ENCODE measurements at places on chromosomes 7 and 10.
A peak's percentile ranks its signal among the peaks of the same experiment; 100 is the strongest.

GRCh38 chr7:139667377-139667776, 110.4 kb downstream of the HIPK2 start:
- H3K36me3 ChIP-seq: peaks cover 12% of the 10 kb centered on the region
- H3K27ac ChIP-seq: no peak overlapping the region
- H3K4me3 ChIP-seq: no peak overlapping the region
- peaks cover 36% of the 10 kb centered on the region for H3K4me1 ChIP-seq
- no peak for DNase-seq

DNA sequence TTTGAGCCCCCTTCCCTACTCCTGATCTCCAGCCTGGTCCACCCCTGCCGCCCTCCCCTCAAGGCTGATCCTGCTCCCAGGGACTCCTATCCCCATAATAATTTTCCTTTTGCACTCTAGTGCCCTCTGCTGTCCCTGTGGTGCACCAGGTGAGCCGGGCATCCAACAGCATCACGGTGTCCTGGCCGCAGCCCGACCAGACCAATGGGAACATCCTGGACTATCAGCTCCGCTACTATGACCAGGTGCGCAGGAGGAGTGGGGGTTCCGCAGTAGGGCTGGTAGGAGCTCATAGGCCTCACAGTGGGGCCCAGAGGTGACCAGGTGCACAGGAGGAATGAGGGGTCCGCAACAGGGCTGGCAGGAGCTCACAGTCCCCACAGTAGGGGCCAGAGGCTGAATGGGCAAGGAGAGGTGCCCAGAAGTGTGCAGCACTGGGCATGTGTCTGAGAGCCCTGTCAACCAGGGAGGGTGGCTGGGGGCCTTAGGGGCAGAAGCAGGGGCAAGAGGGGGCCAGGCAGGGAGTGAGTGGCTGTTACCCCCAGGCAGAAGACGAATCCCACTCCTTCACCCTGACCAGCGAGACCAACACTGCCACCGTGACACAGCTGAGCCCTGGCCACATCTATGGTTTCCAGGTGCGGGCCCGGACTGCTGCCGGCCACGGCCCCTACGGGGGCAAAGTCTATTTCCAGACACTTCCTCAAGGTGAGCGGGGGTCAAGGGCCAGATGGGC, 11.7 kb downstream of the EPHB6 start:
- no peaks in the 10 kb centered on the region for H3K4me1 ChIP-seq
- no peak overlapping the region for H3K27ac ChIP-seq
- peaks cover 10% of the 10 kb centered on the region for H3K36me3 ChIP-seq
- no peak overlapping the region for H3K4me3 ChIP-seq
- DNase-seq: peak; percentile 43
- H3K27me3 ChIP-seq: no peaks in the 10 kb centered on the region

GRCh38 chr7:47581804-47582763, at the start of gene TNS3:
Gene TNS3, minus strand, starts transcription at chr7:47582111. Its CDS starts 142,475 bp downstream, at chr7:47439636.
- H3K36me3 ChIP-seq: peaks cover 2% of the 10 kb centered on the region
- DNase-seq: peak; percentile 60
- peak within 1 kb of the TSS; percentile 96 for H3K27ac ChIP-seq
- H3K4me1 ChIP-seq: peaks cover 38% of the 10 kb centered on the region

DNA sequence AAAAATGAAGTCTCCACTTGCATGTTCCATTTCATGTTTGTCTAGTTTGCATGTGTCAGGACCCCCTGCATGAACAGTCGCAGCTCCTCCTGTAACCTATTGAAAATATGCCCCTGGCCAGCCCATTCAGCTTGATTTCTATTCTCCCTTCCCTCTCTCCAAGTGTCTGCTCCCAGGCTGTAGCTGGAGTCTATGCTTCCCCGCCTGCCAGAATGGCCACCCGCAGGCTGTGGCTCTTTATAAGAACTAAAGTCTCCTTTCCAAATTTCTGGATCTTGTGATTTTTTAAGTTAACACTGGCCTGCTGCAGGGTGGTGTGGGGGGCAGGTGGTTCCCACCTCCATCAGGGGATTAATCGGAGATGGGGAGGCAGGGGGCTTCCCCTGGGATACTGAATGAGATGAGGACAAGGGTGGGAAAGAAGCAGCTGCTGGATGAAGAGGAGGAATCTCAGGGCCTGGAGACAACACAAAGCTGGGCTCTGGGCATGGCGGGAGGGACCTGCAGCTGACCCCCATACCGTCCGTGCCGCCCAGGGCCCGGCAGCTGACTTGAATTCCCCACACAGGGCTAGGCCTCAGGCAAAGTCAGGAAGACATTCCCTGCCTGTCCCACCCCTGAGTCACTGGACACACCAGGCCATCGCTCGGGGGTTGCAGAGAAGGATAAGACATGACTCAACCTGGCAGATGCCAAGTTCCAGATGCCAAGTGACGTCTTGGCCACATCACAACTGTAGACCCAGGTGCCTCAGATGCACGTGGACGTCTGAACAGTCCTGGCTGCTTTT, 399.5 kb upstream of the FOXK1 start:
- no peaks in the 10 kb centered on the region for H3K36me3 ChIP-seq
- no peak overlapping the region for H3K4me3 ChIP-seq
- no peak for DNase-seq
- no peak overlapping the region for H3K27ac ChIP-seq

GRCh38 chr10:82353381-82353780, 478.4 kb downstream of the NRG3 start:
- no peaks in the 10 kb centered on the region for H3K4me1 ChIP-seq
- no peak overlapping the region for H3K4me3 ChIP-seq
- no peak for DNase-seq
- H3K27ac ChIP-seq: no peak overlapping the region
- no peaks in the 10 kb centered on the region for H3K27me3 ChIP-seq

DNA sequence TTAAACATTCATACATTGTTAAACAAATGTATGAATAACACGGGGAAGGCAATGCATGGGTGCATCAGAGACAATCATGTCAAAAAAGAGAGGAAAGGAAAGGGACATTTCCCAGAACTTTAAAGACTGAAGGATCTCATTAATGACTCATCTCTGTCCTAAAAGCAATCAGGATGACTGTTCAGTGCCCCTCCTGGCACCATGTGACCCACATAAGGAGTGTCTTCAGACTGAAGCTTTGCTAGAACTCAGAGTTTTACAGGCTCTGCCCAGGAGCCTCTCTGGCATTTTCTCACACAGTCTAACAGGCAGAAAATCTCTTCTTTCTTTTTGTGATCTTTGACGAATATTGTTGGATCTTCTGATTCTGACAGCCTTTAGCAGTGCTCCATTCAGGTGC, 315.3 kb downstream of the OTUD1 start:
- no peak overlapping the region for H3K4me3 ChIP-seq
- no peak for DNase-seq

DNA sequence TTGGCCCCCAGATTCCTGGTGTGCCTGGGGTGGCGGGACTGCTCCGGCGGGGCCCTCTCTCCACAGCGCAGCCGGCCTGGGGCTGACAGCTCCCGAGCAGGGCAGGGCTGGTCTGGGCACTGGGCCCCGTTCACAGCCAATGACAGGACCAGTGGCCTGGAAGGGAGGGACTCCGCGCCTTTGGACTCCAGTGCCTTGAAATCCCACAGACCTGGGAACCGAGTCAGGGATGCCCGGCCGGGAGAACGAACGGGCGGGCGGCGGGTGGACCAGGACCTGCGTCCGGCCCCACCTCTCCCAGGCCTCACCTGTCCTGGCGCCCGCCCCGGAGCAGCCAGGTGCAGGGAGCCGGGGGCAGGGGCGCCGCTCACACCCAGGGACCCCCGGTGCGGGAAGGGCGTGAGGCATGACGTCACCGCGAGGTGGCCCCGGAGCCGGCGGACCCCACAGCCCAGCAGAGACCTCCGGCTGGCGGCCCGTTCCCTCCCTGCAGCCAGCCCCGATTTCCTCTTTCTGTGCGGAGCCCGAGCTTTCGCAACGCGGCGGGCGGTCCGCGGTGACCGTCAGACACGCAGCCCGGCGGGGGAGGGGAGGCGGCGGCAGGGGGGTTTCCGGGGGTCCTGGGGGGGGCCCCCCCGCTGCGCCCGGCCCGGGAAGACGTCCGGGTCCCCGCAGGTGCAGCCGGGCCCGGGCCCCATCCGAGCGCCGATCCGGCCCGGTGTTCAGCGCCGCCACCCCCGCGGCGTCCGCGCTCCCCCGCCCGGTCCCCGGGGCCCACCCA, 743 bp downstream of the ADAP1 start:
- DNase-seq: no peak
- H3K4me3 ChIP-seq: peak overlapping the region; percentile 54
- peaks cover 12% of the 10 kb centered on the region for H3K27me3 ChIP-seq

- DNase-seq: no peak
- no peaks in the 10 kb centered on the region for H3K36me3 ChIP-seq
- no peak overlapping the region for H3K4me3 ChIP-seq
- H3K27ac ChIP-seq: no peak overlapping the region
- peaks cover 58% of the 10 kb centered on the region for H3K4me1 ChIP-seq
These were observed 59.7 kb downstream of the AUTS2 start for GRCh38 chr7:69657985-69658384.

DNA sequence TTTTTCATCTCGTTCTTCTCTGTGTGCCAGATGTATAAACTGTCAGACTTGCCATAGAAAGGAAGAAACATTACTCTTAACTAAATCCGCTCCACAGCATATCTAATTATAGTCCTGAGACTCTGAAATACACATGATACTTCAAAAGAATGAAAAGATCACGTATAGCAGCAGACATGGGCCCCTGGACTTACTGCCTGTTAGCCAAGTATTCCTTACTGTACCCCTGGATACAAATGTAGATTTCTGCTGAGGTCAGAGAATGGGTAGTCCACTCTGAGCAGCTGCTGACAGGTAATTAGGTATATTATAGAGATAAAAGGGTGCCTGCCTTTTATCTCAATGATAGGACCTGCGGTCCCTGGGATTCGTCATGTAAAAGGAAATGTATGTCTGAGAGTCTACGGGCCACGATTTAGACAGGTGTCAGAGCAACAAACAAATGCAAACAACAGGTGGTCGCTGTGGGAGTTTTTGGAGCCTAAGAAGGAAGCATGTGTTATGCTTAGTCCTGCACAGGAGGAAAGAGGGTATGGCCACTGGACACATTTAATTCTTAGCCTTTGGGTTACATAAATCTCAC, 69.4 kb downstream of the VOPP1 start:
- no peaks in the 10 kb centered on the region for H3K27me3 ChIP-seq
- no peak for DNase-seq
- H3K36me3 ChIP-seq: peaks cover 3% of the 10 kb centered on the region
- peak overlapping the region; percentile 14 for H3K27ac ChIP-seq
- no peak overlapping the region for H3K4me3 ChIP-seq
